ENCODE measurements at places on chromosomes 2 and 18.

- no peak for DNase-seq
Measured at GRCh38 chr2:60883896-60884295, 2.5 kb downstream of the REL start.

GRCh38 chr2:37477921-37478320 is 133.5 kb downstream of the QPCT start:
- no peak for DNase-seq

GRCh38 chr18:28824183-28824574 is 647.2 kb upstream of the CDH2 start:
- DNase-seq, result no peak

GRCh38 chr18:74266161-74266560 is 25.6 kb downstream of the CYB5A start:
- no peak for DNase-seq

GRCh38 chr18:36887114-36887513 is 58.2 kb downstream of the KIAA1328 start:
- no peak for DNase-seq

DNA sequence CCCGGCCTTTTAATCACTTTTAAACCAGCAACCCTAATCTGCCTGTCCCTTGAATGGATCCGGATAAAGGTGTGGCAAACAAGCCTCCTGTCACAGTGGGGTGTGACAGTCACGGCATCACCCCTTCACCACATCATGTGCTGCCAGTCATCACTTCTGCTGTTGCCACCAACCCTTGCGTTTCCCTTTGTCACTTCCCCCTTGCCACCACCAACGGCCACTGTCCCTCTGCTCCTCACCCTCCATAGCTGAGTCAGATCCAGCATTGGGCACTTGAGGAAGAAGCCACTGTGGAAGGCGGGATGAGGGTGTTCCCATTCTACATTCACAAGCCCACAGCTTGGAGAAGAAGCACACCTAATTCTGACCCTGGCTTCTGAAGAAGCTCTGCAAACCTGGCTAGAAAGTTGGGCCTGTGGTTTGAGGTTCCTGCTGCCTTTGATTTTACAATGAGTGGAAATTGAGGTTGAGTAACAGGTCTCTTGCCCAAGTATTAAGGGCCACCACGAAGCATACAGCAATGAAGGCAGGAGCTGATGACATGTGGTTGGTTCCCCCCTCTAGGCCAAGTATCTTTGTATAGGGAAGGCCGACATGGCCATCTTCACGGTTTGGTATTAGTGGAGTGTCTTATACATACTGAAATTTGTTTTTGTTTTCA is 22.9 kb upstream of the DARS1 start:
- no peak for DNase-seq

DNA sequence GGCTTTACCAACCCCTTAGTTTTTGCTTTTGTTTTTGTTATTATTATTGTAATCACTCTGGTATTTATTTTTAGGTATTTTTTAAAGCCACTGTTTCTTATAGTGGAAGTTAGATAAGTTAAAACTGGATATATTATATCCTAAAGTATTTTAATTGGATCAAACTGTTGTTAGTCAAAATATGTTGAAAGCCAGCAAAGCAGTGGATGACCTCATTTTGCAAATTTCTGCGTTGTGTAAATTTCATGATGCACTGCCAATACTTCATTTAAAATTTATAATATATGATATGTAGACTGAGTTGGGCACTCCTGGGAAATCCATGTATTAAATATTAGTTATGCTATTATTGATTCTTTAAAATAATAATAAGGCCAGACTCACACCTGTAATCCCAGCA is 661.7 kb upstream of the NRXN1 start:
- no peak for DNase-seq

GRCh38 chr2:149994057-149994728 is 406.6 kb upstream of the MMADHC start:
- peak; percentile 17 for DNase-seq

DNA sequence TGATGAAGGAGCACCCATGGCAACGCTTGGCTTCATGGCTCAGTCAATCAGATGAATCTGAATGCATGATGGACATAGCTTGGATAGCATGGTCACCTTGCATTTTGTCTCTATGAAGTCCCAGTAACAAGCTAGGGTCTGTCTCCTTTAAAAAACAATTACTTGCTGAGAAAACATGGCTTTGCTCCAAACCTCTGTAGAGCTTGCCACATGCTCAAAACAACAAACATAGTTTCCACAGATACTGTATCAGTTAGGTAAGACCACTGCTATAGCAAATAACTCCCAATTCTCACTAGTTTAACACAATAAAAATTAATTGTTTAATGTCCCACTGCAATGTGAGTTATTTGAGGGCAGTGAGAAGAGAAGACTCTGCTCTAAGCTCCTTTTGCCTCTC is 401.0 kb downstream of the IRS1 start:
- DNase-seq, result no peak

DNA sequence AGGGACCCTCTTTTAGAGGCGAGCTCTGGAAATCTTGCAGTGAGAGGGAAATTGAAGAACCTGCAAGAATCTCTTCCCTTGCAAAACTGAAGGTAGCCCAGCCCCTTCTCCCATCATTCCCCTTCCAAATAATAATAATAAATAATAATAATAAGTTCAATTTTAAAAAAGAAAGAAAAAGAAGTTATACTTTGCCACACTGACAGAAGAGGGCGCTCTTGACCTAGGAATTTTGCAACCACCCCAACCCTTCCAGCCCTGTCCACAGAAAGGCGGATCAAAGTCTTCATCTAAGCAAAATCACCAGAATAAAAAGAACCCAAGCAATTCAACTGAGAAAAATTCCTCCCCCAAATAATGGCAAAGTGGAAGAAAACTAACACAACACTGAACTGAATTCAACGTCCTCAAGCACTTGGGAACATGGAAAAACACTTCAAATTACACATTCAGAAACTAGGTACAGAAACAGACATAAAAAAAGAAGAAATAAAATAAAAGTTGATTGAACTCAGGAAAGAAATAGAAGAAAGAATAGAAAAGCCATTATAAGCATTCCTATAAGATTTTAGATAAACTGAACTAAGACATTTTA is 98.9 kb upstream of the GLS start:
- DNase-seq, result peak; percentile 38

Measured in NCI-H1436 (cell line).